ENCODE measurements at places on chromosomes 6 and 20. TPM values are rescaled to one million over a fixed set of nuclear protein-coding genes. Genes with fewer than 3 reads are reported as not detected.

DNA sequence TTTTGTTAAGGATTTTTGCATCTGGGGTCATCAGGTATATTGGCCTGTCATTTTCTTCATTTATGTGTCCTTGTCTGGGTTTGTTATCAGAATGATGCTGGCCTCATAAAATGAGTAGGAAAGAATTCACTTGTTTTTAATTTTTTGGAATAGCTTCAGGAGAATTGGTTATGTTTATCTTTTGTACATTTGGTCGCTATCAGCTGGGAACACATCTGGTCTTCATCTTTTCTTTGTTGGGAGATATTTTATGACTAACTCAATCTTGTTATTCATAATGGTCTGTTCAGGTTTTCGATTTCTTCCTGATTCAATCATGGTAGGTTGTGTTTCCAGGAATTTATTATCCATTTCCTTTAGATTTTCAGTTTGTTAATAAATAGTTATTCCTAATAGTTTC, 207.5 kb upstream of the ASCC3 start:
- DNase-seq: no peak

DNA sequence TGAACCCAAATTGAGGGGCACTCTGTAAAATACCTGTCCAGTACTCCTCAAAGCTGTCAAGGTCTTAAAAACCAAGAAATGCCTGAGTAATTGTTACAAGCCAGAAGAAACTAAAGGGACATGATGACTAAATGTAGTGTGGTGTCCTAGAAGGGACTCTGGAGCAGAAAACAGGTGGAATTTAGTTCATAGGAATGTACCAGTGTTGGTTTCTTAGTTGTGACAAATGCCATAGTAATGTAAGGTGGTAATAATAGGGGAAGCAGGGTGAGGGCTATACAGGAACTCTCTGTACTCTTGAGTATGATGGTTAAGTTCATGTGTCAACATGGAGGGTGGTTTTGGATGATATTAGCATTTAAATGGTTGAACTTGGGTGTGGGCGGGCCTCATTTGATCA, 92.3 kb downstream of the CNBD2 start:
- no peak for DNase-seq

- no peak for DNase-seq
These were observed 15.2 kb upstream of the TAAR5 start for GRCh38 chr6:132604635-132605152.

HLA-DRA gene
- total RNA-seq: 6.0 TPM

DNA sequence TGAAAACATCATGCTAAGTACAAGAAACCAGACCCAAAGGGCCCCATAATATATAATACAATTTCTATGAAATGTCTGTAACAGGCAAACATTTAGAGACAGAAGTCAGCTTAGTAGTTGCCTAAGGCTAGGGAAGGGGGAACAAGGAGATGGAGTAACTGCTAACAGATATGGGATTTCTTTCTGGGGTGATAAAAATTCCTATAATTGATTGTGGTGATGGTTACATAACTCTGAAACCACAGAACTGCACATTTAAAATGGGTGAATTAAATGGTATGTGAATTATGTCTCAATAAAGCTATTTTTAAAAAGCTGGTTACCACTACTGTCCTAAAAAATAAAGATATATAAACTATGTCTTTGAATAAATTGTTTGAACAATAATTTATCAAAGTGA, 3.2 kb downstream of the CEP162 start:
- DNase-seq: no peak
